Activated T-cell treated with anti-CD3 and anti-CD28 coated beads, Interleukin-2, amount 50 U/mL, for 24 hours (primary cell): ENCODE measurements at places on chromosomes 2 and 18.

DNA sequence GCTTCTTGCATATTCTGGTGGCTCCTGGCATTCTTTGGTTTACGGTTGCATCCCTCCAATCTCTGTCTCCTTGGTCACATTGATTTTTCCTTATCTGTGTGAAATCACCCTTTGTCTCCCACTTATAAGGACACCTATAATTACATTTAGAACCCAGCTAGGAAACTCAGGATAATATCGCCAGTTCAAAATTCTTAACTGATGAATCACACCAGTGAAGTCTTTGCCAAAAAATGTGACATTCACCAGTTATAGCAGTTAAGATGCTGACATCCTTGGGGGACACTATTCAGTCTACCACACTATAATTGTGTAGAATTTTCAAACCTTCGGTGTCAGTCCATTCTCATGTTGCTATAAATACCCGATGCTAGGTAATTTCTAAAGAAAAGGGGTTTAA, 320.2 kb downstream of the TMX3 start:
- DNase-seq: no peak

DNA sequence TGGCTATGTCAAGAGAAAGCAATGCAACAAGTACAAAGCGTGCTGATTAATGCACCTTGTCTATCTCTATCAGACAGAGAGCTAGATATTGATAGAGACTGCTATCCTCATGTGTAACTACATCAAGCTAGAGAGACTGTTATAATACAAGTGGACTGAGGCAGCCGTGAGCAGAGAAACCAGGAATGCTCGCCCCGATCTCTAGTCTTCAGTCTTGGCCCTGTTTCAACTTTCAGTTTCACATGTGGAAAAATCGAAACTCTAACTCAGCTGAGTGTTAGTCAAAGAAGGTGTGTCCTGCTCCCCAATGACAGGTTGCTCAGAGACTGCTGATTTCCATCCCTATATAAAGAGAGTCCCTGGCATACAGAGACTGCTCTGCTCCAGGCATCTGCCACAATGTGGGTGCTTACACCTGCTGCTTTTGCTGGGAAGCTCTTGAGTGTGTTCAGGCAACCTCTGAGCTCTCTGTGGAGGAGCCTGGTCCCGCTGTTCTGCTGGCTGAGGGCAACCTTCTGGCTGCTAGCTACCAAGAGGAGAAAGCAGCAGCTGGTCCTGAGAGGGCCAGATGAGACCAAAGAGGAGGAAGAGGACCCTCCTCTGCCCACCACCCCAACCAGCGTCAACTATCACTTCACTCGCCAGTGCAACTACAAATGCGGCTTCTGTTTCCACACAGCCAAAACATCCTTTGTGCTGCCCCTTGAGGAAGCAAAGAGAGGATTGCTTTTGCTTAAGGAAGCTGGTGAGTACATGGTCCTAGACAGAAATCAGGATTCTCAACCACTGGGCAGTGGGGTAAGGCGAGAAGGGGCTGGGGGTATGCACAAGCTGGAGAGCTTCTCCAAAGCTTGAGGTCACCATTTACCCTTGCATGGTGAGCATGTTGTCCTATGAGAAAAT, at the start of gene RSAD2:
RSAD2 (plus strand) TSS at position 376 of the 903 bp plus-strand sequence; CDS start at position 400, 24 bp downstream.
- DNase-seq: peak; percentile 40

DNA sequence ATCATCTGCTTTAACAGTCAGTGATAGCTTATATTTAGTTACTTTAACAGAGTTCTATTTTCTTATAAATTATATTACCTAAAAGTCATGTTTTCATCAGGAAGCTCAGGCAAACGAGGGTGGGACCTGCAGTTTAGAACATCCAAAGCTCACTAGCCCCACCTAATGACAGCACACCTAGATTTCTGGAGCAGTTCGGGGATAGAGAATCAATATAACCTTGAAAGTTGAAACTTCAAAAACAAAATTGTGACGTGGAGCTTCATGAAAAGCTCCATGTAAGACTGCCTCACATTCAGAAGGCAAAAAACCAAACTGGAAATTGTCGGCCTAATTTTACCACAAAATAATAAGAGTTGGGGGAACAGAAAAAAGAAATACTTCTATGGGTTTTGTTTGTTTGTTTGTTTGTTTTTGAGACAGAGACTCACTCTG, 185.9 kb upstream of the CCDC150 start:
- DNase-seq: no peak

GRCh38 chr2:241933179-241933911, 63.8 kb downstream of the RTP5 start:
- DNase-seq: peak; percentile 2

DNA sequence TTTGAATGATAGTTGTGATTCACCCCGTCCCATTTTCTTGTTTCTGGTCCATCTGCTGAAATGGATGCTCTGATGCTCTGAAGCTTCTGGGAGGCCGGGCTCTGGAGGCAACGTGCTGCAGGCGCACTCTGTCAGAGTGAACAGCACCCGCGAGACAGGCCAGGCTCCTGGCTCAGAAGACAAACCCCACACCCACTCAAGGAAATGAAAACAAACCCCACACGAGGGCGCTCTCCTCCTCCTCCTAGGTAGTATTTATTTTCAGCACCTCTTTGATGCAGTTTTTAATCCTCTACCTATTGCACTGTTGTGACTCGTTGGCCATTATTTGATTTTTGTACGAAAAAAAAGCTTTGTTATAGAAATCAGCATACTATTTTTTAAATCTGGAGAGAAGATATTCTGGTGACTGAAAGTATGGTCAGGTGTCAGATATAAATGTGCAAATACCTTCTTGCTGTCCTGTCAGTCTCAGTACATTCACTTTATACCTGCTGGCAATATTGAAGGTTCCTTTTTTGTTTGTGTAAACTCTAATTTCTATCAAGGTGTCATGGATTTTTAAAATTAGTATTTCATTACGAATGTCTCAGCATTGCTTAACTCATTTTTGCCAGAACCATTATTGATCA, 10.3 kb upstream of the CHST10 start:
- peak; percentile 70 for DNase-seq

- no peak for DNase-seq
Observed at GRCh38 chr18:30889519-30890301, 152.8 kb downstream of the DSC3 start.

DNA sequence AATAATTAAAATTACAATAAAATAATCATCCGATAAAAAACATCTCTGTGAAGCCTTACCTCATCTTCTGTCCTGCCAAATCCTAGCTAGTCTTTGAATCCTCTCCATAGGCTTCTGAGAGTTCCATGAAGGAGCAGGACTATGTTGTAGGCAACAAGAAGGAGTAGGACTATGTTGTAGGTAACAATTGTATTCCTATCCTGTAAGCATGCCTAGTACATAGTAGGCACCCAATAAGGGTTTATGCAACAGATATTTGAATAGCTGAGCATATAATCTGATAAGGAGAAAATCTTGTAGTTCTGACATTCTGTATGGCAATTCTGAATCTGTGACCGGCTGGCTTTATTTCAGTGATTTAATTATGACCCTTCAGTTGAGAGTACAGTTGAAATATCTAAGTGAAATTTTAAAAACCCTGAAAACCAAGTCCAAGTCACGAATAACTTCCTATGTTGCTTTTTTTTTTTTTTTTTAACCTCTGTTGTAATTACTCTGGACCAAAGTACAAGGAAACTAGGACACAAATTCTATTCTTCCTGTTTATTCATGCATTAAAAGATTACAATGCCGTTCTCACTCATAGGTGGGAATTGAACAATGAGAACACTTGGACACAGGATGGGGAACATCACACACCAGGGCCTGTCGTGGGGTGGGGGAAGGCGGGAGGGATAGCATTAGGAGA, 27.8 kb downstream of the VWA3B start:
- no peak for DNase-seq

- DNase-seq: no peak
Observed at GRCh38 chr2:163662141-163662780, 73.5 kb downstream of the FIGN start.

GRCh38 chr18:22417496-22418188, at the start of gene CTAGE1:
Gene CTAGE1, minus strand, starts transcription at chr18:22417915. Its CDS starts 104 bp downstream, at chr18:22417811.
- DNase-seq: no peak

GRCh38 chr2:174763780-174764179, 492 bp downstream of the CHRNA1 start:
- DNase-seq: no peak

DNA sequence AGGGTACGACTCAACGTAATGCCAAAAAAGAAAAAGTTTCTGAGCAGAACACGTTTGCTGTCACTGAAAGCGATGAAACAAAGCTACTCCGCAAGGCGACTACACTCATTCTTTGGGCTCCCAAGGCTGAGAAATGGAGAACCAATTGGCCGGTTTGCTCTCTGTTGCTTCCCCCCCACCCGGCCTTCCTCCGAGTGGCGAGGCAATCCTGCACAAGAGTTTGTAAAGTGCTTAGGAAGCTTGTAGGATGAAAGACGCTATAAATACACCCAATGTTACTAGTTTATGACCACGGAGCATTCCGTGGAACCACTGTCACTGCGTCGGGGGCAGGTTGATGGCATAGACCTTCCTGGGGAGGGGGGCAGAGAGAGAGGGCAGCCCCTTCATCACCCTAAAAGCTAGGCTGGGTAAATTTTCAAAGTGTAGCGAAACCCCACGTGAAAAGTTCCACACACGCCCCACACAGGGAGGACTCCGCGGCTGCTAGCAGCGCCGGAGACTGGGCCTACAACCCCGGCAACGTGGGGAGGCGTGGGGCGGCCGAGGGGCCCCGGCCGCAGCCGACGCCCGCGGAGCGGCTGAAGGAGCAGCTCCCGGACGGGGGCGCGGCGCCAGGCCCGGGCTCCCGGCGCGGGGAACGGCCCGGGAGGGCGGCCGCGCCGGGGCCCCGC, 915 bp downstream of the CUL3 start:
- no peak for DNase-seq

GRCh38 chr2:122251158-122251557, 495.7 kb downstream of the TSN start:
- no peak for DNase-seq

GRCh38 chr2:59560769-59561168, 992.7 kb downstream of the BCL11A start:
- no peak for DNase-seq
